Vagina (tissue), 2 donors: ENCODE measurements at places on chromosomes 12 and 14. TPM values are rescaled to one million over a fixed set of nuclear protein-coding genes. Genes with fewer than 3 reads are reported as not detected.

DNA sequence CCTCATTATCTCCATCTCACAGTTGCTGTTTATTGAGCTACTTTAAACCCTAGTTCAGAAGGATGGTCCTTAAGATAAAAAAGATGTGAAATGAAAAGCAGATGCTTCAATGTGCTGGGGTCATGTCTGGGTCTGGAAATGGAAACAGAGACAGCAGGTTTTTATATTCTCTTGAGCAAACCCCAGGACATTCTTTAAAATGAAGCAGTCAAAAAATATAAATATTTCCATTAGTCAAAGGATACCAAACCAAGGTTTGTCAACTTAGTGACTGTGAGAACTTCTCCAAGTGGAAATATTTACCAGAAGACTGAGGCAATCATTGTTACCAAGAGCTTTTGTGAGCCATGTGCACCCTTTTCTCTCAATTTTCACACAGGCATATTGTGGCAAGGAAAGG lies 102.5 kb upstream of the DIO2 start:
- no peak for DNase-seq

DNA sequence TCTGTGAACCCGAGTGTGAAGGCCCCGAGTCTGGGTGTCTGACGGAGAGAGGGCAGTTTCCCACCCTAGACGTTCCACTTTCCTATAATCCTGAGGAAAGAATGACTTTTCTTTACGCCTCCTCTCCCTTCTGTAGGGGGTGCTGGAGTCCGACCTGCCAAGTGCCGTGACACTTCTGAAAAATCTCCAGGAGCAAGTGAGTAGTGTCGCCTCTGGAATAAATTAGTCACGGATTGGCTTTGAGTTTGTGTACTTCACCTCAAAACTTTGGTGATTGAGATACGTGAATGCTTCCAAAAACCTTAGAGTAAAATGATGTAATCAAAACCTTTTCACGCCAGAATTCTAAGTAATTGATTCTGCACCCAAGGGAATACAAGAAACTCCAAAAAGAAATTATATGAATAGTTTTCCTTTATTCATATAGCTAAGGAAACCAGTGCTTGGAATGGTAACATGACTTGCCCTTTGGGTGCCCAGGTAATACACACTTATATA lies 452 bp downstream of the NGDN start:
- no peak for DNase-seq

The PLCZ1 gene
- not detected for total RNA-seq

The TMEM253 gene
- not detected for total RNA-seq

GRCh38 chr12:49538510-49539403 lies at the start of gene KCNH3:
KCNH3 (plus strand) TSS chr12:49539030; CDS start chr12:49539417, 387 bp downstream.
- DNase-seq = no peak

The RERG gene
- total RNA-seq = 31.9 TPM

DNA sequence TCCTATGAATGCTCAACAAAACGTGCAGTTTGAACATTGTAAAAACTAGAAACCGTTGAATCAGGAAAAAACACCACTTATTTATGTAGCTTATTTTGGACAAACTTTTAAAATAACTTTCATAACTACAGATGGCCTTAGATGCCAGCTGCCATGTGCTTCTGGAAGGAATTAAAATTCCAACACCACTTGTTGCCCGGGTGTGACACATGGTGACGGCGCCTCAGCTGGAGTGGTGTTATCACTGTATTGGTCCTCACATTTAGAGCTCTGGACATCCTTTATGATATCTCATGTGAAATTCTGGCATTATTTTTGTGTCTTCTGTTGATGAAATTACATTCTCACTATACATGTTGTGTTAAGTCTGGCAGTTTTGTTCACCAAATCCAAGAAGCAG lies 211.0 kb downstream of the IPO8 start:
- DNase-seq = no peak

The KRT75 gene
- not detected for total RNA-seq

DNA sequence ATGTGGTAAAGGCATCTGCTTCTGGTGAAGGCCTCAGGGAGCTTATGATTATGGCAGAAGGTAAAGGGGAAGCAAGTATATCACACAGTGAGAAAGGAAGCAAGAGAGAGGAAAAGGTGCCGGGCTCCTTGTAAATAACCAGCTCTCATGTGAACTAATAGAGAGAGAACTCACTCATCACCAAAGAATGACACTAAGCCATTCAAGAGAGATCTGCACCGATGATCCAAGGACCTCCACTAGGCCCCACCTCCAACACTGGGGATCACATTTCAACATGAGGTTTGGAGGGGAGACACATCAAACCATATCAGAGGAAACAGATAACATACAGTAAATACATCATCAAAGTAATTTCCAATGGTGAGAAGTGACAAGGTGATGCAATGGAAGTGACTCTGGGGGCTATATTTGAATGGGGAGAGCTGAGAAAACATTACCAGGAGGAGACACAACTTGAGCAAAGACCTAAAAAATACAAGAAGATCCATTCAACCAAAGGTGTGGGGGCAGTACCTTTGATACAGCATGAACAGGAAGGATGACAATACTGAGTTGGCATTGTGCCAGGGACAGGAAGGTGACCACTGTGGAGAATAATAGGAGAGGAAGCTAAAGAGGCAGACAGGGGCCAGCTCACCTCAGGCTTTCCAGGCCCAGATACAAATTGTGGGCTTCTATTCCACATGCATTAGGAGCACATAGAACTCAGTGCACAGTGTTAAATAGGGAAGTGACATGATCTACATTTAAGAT lies 134.4 kb upstream of the GRIP1 start:
- DNase-seq = no peak

DNA sequence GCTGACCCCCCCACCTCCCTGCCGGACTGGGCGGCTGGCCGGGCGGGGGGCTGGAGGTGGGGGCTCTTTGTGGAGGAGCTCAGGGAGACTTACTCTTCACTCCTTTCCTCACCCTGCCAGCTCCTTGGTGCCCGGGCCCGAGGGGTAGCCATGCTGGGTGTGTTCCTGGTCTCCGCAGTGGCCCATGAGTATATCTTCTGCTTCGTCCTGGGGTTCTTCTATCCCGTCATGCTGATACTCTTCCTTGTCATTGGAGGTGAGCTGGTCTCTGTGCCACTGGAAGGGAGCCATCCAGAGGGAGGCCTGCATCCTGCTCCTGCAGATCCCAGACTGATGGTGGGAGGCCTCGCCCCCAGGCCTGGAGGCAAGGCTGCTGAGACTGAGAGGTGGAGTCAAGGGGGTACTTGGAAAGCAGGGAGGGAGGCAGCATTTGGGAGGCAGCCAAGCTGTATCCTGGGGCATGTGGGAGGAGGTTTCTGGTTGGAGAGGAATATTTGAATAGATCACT lies 19.7 kb downstream of the SOAT2 start:
- no peak for DNase-seq

DNA sequence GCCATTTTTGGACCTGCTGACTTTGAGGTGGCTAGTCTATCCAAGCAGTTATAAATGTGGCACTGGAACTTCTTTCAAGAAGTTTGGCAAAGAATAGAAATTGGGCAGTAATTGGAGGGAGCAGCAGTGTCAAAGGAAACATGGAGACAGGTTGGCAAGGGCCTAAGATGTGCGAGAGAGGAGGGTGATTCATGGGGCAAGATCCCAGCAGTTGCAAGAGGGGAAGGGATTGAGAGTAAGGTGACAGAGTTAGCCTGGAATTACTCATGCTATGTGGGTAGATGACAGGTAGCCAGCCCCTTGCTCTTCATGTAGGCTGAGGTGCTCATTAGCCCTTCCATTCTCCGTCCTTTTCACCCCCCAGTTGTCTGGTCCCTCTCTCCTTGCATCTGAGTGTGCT lies 42.2 kb downstream of the FBXL14 start:
- no peak for DNase-seq

The PAX9 gene
- total RNA-seq = 1.5 TPM

The RFX4 gene
- total RNA-seq = not detected

- DNase-seq = no peak
These were observed 3.6 kb upstream of the RHOF start for GRCh38 chr12:121796855-121797751.

DNA sequence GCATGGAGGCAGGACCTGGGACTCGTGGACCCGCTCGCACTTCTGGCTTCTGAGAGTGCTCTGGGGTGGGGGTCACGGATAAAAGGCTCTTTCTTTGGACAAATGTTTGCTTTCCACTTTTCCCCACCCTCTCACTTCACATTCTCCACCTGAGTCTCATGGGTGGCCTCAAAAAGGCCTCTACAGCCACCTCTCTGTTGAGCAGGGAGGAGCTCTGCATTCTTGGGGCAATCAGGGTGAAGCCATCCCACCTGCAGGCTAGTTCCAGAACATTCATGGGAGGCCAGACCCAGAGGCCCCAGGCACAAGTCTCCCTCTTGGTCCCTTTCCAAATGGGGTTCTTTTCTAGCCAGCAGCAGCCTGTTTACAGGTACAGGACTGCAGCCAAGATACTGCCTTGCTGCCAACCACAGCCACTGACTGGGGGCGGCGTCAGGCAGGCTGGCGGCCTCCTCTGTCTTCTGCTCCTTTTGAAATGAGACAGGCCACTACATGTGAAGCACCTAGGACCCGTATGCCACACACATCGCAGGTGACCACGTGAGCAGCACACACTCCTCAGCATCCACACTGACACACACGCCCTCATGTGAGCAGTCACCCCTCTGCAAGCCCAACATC lies 18.2 kb upstream of the CEBPE start:
- no peak for DNase-seq

The SLC17A8 gene
- not detected for total RNA-seq

DNA sequence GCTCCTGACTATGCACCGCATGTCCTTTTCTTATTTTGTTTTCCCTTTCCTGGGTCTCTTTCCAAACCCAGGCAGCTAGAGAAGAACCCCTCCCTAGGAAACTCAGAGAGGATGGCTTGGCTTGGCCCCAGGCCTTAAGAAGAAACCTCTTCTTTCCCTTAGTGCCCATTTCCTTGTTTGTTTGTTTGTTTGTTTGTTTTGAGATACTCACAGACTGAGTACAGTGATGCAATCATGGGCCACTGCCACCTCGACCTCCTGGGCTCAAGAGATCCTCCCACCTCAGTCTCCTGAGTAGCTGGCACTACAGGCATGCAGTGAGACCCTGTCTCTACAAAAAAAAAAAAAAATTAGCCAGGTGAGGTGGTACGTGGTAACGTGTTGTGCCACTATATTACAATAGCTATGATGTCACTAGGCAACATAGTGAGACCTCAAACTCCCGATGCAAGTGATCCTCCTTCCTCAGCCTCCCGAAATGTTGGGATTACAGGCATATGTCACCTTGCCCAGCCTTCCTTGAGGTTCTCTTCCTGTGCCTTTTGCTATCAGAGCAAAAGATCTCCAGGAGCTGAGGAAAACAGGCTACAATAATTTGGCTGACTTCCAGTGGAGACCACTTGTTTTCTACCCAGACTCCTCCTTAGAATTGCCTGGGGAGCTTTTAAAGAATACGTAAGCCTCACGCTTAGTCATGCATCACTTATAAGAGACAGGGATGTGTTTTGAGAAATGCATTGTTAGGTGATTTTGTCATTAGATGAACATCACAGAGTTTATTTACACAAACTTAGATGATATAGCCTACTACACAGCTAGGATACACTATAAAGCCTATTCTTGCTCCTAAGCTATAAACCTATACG lies 34.5 kb upstream of the LGALS3 start:
- DNase-seq = no peak

DNA sequence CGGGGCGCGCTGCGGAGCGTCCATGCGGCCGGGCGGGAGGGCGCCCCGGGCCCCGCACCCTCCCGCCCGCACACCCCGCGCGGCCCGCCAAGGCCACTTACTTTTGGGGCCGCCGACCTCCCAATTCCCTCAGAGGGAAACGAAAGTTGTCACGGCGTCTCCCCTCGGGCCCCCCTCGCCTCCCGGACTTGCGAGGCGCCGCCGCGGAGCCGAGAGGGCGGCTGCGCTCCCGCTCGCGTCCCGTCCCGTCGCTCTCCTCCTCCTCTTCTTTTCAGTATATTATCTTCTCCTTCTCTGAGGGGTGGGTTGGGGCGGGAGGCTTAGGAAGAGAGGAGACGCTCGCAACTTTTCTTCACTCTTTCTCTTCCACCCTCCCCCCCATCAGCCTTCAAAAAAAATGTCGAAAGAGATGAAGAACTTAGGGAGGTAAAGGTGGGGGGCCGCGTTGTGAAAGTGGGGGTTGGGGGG lies 613 bp downstream of the DUSP16 start:
- DNase-seq = no peak

DNA sequence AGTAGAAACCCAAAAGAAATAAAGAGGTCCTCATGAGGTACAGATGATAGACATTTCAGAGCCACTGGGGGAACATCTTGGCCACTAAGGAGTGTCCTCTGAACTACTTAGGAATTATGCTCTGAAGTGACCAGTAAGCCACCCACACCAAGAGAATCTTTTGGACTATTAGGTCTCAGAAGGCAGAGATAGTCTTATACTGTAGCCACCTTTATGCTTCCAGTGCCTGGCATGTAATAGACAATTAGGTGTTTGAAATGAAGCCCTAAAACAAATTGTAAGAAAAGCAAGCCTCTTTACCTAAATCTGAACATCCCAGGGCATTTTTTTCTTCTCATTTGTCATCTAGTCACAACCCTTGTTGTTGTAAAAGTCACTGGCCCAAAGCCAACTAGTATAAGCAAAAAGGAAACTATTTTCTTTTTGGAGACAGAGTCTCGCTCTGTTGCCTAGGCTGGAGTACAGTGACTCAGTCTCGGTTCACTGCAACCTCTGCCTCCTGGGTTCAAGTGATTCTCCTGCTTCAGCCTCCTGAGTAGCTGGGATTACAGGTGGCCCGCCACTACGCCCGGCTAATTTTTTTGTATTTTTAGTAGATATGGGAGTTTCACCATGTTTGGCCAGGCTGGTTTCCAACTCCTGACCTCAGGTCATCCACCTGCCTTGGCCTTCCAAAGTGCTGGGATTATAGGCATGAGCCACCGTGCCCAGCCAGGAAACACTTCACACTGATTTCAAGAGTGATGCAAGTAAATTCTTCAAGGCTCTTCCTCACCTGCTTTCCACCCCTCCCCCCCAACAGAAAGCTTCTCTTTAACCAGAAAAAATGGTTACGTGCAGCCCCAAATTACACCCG lies 11.1 kb downstream of the PLEKHA5 start:
- DNase-seq = no peak

The GNB3 gene
- total RNA-seq = 5.2 TPM

The CLEC6A gene
- total RNA-seq = not detected

DNA sequence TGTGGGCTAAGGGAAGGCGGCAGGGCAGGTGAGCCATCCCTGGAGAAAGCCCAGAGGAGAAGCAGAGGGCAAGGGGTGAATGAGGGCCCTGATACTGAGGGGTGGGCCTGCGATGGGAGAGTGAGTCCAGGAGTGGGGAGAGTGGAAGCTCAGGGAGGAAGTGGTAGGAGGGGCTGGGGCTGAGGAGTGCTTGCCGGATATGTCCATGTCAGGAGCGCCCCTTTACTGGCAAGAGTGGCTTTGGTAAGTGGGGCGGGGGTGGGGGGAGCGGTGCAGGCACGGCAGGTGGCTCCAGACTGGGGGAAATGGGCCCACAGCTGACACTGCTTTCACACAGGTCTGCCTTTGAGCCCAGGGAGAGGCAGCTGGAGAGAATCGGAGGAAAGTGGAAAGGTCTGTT lies 86.4 kb upstream of the GPR68 start:
- DNase-seq = no peak
